Stimulated activated CD4-positive, alpha-beta T cell treated with anti-CD3 and anti-CD28 coated beads, Interleukin-1b, Interleukin-23, amount 100 ng/mL, for 1 hour (primary cell): ENCODE measurements at places on chromosomes 3 and 15.

DNA sequence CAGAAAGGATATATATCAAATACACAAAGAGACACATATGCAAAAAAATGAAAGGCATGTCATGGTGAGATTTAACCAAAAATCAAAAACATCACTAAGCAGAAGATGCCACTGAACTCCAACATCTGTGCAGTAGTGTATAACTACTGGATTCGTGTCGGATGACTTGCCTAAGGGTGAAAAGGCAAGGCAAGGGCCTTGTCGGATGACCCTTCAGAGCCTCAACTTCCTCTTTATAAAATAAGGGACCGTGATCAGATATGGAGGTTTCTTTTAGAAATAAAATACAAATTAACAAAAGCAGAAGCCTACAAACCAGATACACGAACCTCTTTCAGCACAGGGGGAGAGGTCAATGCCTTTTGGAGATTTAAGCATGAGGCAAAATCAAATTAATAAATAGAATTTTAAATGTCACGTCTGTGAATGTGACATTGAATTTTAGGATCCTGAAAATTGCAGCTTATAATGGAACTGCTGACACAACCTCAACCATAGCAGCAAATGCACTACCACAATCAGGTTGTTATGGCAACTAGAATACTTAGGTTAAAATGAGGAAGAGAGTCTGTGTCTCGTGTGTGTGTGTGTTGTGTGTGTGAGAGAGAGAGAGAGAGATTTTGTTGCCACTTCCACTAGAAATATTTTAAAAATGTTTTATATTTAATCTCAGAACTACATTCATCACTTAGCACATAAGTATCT lies 8.3 kb upstream of the CHRM5 start:
- no peak for DNase-seq

GRCh38 chr3:25690768-25691533 lies 26.2 kb upstream of the TOP2B start:
- DNase-seq = no peak

GRCh38 chr3:110568246-110568645 lies 503.4 kb upstream of the NECTIN3 start:
- no peak for DNase-seq

DNA sequence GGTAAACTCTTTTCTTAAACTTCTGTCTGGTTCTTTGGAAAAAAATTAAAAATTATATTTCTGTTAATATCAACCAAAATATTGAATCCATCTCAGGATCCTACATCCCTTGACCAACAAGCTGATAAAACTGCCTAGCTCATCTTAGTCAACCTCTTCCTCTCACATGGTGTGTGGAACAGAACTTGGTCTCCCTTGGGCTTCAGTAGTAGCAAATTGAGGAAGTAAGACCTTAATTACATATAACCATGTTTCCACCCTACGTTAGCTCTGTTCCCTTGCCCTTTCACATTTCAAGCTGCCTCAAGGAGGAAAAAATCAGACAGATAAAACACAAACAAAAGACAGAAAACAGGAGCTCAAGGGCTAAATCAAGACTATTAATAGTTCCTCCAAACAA lies 116.4 kb downstream of the GREM1 start:
- DNase-seq = no peak

- no peak for DNase-seq
Measured at GRCh38 chr3:175404027-175404426, 544.9 kb downstream of the NAALADL2 start.

DNA sequence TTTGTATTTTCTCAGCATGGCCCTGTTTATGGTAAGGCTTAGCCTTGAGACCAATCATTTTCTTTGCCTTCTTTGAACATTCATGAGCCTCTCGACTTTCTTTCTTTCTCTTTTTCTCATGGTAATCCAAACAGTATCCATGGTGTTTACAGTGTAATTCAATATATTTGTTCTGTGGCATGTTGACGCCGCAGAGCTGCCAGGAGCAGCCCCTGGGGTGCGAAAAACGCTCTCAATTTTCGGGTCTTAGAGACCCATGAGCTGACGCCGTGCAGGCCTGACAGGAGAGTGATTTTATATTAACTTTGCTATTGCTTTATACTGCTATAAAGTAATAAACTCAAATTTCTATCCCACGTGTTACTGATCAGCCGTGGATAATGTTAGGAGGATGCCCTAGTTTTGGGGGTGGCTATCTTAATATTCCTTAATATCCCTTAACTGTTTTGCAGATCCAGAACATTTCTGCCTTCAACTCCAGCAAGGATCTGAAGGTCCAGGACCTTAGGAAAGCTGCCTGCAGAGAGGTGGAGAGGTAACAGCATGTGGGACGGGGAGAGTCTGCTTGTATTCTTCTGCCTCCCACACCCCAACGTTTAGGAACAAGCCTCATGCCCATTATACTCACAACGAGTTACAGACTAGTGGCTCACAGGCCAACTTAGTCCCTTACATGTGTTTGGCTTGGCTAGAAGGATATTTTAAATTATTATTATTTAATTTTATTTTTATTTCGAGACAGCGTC lies 29.3 kb upstream of the MYO1E start:
- DNase-seq = no peak

DNA sequence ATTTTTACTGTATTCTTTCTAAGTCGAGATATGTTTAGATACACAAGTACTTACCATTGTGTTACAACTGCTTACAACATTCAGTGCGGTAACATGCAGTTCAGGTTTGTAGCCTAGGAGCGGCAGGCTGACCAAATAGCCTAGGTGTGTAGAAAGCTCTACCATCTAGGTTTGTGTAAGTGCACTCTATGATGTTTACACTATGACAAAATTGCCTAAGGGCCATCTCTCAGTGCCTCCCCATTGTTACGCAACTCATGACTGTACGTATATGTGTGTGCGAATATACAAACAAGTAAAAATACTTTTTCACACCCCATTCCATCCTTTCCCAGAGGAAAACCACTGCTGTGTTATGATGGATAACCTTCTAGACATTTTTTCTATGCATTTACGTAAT lies 44.3 kb downstream of the PXYLP1 start:
- DNase-seq = no peak

DNA sequence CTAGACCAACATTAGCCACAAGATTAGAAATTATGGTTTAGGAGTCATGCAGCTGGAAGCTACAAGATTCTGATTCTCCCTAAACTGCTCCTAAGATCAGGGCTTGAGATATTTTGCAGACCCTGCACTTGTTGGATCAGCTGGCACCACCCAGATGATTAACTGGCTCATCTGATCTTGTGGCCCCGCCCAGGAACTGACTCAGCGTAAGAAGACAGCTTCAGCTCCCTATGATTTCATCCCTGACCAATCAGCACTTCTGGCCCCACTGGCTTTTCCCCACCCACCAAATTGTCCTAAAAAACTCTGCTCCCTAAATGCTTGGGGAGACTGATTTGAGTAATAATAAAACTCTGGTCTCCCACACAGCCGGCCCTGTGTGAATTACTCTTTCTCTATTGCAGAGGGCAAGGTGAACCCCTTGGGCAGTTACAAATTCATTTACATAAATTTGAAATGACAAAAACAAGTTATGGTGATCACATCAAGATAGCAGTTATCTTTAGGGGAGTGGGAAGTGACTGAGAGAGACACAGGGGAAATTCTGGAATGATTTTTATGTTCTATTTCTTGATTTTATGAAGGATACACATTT lies 76.5 kb downstream of the CD200R1L start:
- DNase-seq = no peak

- DNase-seq = no peak
Measured at GRCh38 chr15:50187525-50187924, 5.5 kb downstream of the SLC27A2 start.

- no peak for DNase-seq
Measured at GRCh38 chr3:64828276-64828675, 140.5 kb upstream of the ADAMTS9 start.

DNA sequence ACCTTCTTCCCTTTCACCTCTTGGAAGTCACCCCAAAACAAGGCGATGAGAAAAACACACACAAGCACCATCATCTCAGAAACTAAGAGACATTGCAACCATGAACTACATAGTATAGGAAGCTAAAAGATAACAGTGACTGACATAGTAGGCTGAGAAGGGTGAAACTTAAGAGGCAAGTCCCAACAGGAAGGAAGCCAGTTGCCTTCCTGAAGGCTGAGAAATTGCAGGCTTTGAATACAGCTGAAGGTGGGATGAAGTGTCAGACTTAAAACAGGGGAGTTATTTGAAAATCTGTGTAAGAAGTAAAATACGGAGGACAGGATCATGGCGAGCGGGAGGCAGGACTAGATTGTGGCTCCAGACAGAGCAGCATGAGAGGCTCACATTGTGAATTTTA lies 27.8 kb downstream of the SLC27A2 start:
- no peak for DNase-seq
